NCI-H1694 treated with DMSO at 0.1 percent for 48 hours (cell line): ENCODE measurements at places on chromosomes 1 and 21.

GRCh38 chr1:225514671-225515081 lies 86.8 kb upstream of the LBR start:
- DNase-seq: no peak

GRCh38 chr1:11563560-11564069 lies 84.7 kb downstream of the DISP3 start:
- no peak for DNase-seq

DNA sequence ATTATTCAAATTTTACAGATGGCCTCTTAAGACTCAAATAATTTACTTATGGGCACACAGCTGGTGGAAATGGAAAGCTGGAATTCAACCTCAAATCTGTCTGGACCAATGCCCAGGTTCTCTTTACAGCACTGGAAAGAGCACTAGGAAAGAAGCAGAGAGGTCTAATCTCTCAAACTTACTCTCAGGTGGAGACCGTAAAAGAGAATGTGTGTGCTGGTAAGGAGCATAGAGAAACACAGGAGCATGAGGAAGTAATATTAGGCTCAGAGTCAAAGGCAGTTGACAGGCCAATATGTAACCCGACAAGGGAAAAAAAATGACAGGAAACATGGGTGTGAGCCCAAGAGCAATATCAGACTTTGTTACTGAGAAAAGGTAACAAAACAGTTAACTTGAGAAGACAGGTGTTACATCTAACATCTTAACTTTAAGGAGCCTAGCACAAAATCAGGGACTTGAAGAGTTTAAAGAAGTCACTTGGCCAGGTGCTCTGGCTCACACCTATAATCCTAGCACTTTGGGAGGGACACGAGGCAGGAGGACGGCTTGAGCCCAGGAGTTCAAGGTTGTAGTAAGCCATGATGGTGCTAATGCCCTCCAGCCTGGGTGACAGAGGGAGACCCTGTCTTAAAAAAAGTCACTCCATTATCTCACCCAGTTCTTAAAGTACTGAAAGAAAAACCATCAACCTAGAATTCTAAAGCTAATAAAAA lies 20.7 kb downstream of the PPP1R15B start:
- no peak for DNase-seq

- no peak for DNase-seq
Observed at GRCh38 chr1:221783437-221783836, 41.5 kb upstream of the DUSP10 start.

- DNase-seq: no peak
Observed at GRCh38 chr1:86201311-86201710, 44.7 kb upstream of the COL24A1 start.

- DNase-seq: no peak
Observed at GRCh38 chr21:33657124-33657820, 15.0 kb downstream of the ITSN1 start.

GRCh38 chr21:41610042-41610839 lies 102.3 kb upstream of the TMPRSS2 start:
- DNase-seq: peak; percentile 1

DNA sequence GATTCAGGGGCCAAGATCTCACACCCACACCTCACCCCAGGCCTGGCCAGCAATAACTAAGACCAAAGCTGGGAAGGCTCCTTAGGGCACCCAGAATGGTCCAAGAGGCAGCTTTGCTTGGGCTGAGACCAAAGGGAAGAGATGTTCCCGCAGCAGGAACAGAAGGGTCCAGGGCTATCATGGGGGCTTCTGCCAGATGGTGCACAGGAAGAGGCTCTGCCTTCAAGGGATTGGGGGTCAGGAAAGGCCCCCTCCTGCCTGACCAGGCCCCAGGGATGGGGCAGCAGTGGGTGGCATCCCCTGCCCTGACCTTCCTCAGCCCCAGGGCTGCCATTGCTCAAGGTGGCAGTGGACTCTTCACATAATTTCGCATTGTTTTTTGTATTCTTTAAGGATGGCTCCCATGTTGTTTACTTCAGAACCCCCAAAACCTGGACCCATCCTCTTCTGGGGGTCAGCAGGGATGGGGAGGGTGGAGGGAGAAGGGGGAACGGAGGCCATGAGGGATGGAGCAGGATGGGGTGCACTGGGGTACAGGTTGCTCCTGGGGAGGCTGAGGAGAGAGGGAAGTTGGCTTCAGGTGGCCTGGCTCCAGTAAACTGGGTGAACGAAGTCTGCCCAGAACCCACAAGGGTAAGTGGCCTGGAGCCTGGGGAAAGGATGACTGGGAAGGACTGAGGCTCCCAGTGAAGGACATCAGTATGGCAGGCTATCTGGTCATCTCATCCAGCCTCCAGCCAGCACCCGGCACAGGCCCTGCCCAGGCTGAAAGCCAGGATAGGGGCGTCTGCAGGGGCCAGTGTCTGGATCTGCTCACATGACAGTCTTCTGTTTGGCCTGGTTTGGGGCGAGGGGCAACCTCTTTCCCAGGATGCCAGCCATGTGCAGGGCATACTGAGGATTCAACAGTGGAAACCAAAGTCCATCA lies 2.6 kb upstream of the NADK start:
- DNase-seq: no peak

DNA sequence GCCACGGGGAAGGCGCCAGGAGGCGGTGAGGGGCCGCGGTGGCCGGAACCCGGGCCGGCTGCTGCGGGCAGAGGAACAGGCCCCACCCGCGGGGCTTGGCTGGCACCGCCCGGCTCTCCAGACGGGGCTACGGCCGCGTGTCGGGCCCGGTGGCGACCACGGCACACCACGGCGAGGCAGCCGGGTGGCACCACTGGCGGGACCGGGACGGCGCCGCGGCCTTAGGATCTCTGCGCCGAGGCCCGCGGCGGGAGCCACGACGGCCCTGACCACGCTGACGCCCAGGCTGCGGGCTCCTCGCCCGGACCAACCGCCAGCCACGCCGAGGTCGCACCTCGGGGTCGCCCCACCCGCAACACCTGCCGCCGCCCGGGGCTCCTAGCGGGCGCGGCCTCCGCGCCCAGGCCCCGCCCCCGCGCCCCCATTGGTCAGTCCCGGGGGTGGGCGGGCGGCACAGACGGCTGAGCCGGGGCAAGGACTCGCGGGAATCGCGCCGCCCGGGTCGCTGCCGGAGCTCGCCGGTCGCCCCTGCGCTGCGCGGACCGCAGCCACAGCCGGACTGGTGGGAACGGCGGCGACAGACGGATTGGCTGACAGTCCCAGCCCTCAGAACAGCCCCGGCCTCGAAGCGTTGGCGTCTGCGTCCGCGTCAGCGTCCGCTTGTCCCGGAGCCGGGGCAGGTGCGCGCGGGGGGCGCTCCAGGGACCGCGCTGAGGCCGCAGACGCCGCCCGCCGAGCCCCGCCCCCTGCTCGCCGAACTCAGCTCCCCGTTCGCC lies at the start of gene BMP8A:
BMP8A (plus strand) TSS at position 491 of the 776 bp plus-strand sequence. CDS start 356 bp downstream, outside the sequence.
- DNase-seq: peak; percentile 100

GRCh38 chr1:229431284-229432115 lies 2.4 kb downstream of the ACTA1 start:
- DNase-seq: no peak

DNA sequence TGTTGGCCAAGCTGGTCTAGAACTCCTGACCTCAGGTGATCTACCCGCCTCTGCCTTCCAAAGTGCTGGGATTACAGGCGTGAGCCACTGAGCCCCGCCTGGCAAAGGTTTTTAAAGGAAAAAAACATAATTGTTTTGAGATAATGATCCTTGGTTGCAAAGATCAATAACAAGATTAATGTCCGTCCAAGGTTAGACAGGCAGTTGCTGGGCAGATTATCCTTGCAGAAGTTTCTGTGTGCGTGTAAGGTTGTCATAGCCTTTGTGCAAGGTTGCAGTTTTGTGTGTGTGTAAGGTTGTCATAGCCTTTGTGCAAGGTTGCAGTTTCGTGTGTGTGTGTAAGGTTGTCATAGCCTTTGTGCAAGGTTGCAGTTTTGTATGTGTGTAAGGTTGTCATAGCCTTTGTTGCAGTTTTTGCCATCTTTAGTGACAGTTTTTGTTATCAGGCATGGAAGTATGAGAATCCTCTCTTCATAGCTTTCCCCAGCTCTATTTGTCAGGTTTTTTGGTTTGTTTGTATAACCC lies 3.6 kb downstream of the YBEY start:
- DNase-seq: no peak

GRCh38 chr1:62092110-62092509 lies 102.5 kb upstream of the L1TD1 start:
- DNase-seq: no peak

- DNase-seq: no peak
Observed at GRCh38 chr21:29638761-29639327, 301.0 kb downstream of the GRIK1 start.

GRCh38 chr1:182206626-182207239 lies 145.2 kb upstream of the ZNF648 start:
- DNase-seq: no peak

DNA sequence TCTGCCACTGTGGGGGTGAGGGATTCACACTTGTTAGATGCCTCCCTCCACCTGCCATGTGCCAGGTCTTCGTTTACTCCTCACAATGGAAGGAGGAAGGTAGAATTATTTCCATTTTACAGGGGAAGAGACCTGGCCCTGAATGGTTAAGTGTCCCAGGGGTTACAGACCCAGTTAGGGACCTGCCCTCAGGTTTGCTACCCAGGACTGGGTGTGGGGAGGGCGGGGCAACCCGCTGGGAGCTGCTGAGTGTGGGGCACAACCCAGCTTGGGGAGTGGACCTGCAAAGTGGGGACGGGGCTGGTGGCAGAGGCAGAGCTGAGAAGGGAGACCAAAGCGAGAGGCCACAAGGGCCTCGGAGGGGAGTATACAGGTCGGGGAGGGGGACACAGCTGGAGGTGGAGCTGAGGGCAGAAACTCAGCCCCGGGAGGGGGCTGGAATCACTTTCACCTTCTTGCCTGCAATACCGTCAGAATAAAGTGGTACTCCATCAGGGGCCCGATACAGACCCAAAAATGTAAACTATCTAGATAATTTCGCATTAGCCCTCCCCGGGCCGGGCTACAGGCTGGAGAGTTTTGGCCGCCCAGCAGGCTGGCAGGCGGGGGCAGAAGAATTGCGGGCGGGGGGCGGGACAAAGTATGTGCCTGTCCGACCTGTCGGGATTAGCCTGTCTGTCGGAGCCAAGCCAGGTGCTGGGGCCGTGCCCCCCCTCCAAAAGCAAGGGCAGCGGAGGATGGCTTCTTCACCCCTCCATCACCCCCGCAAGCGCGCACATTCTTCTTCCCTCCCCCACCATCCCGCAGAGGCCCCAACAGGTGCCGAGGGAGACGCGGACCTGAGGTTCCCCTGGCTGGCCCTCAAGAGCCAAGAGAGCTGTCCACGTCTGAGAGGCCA lies 1.4 kb downstream of the RSPO1 start:
- no peak for DNase-seq

DNA sequence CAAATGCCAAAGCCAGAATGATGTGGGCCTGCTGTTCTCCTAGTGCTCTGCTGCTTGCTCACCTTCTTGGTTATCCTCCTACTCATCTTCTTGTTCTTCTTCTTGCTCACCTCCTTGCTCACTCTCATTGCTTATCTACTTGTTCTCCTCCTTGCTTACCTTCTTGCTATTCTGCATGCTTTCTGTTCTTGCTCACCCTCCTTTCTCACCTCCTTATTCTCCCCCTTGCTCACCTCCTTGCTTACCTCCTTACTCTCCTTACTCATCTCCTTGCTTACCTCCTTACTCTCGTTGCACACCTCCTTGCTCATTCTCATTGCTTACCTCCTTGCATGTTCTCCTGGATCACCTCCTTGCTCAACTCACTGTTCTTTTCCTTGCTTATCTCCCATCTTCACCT lies at the start of gene OR14I1:
OR14I1 (minus strand) TSS at position 53 of the 400 bp plus-strand sequence.
- DNase-seq: no peak

GRCh38 chr1:154750681-154751665 lies 119.1 kb downstream of the KCNN3 start:
- DNase-seq: no peak

GRCh38 chr1:7988576-7988975 lies 27.1 kb downstream of the PARK7 start:
- DNase-seq: no peak

DNA sequence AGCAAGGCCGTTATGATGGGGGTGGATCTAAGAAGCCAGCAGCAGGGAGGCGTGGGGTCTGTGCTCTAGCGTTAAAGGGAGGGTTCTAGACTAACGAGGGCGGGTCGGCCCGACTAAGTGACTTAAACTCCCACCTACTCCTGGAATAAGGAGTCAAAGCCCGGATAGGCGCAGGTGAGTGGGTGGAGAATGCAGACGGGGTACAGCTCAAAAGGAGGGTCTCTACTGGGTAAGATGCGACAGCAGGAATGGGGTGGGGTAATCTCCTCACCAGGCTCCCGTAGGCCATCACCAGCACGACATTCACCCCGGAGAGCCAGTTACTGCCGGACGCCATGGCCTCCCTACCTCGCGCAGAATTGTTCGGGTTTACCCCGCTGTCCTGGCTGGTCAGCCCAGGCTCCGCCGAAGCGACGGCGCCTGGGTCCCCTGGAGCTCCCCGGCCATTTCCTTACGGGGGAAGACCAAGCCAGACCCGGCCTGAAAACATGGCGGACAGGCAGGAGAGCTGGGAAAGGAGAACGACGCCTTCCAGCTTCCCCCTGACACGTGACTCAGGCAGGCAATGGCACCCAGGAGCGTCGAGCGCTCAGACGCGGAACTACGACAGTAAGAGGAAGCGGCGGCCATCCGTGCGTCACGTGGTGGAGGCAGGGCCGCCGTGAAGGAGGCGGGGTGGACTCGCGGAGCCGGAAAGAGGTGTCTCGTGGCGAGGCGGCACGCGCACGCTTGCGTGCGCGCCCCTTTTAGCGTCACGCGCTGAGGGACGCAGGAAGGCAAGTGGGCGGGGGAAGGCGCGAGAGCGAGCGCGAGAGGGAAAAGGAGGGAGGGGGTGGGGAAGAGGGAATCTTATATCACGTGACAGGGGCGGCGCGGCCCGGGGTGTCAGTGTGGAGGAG lies at the start of gene UBAP2L:
UBAP2L (plus strand) TSS at position 885 of the 899 bp plus-strand sequence. CDS start 4,169 bp downstream, outside the sequence.
- peak; percentile 100 for DNase-seq

DNA sequence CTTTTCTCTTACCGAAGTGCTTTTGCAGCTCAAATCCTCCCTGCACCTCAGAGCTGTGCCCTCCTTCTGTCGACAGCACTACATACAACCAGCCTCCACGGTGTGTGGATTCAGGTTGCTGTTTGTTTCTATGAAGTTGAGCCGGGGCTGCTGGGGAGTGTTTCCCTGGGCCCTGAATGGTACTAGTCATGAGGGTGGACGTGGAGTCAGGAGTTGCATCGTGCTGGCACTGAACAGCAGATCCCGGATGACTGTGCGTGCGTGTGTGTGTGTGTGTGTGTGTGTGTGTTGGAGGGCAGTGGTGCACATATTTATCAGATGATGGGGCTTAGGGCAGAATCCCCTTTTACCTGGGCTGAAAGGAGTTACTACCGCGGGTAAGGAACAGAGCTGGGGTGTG lies 47.0 kb downstream of the ACTL8 start:
- no peak for DNase-seq

GRCh38 chr1:198125995-198126735 lies 30.6 kb upstream of the NEK7 start:
- DNase-seq: no peak
